ENCODE measurements at places on chromosomes 5 and 9.
A peak's percentile ranks its signal among the peaks of the same experiment; 100 is the strongest.

DNA sequence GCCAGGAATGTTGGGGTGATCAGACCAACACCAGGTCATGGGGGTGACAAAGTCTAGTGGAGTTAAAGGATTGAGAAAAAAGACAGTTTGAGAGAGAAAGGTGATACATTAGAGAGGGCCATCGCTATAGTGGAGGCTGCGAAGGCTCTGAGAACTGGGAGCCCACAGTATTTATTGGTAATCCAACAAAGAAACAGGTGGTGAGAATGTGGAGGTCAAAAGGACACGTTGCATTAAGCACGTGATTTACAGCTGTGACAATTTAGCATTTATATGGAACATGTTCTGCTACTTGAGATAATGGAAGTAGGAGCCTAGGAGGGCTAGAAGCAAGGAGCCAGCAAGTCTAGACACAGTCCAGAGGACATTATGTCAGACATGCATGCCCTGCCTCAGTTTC is 2086.5 kb upstream of the C9orf72 start:
- DNase-seq: no peak

DNA sequence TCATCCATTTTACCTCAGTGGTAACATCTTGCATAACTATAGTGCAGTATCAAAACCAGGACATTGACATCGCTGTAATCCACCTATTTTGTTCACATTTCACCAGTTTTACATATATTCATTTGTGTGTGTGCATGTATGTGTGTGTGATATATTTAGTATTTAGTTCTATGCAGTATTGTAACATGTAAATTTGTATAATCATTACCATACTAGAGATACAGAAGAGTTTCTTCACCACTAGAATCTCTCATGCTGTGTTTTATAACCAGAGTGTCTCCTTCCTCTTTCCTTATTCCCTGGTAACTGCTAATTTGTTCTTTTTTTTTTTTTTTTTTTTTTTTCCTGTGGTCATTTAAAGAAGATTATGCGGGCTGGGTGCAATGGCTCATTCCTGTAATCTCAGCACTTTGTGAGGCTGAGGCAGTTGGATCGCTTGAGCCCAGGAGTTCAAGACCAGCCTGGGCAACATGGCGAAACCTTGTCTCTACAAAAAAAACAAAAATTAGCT is 11.0 kb downstream of the RASA1 start:
- no peak for DNase-seq

- DNase-seq: no peak
These were observed 29.9 kb upstream of the MYOT start for GRCh38 chr5:137837491-137838394.

- peak; percentile 60 for DNase-seq
These were observed 73.6 kb downstream of the FAM114A2 start for GRCh38 chr5:153964880-153965645.

DNA sequence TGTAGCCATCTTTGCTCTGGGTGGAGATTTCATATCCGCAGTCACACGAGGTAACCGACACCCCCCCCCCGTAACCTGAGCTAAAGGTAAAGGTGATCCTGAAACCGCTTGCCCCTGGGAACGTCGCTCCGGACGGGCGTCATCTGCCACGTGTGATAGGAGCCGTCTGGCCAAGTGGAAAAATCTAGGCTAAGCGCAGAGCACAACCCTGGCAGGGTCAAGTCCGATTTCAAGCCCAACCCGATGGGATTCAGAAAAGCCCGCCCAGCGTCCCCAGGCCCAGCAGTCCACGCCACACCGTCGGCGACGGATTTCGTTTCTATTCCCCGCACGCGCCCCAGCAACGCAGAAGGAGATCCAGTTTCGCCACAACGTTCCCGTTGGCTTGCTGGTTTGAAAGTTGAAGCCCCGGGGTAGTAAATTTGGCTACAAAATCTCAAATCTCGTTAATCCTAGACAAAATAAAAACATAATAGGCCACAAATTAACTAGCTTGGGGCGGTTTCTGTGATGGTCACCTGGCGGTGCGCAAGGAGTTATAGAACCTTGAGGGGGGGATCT is 32.4 kb upstream of the NFIB start:
- DNase-seq: no peak

- DNase-seq: no peak
These were observed 32.8 kb downstream of the PLAC8L1 start for GRCh38 chr5:146072595-146072994.

- DNase-seq: no peak
These were observed 86.9 kb upstream of the ALDH1B1 start for GRCh38 chr9:38305582-38305981.

- DNase-seq: no peak
These were observed 17.6 kb upstream of the MARCHF6 start for GRCh38 chr5:10335711-10336470.

- no peak for DNase-seq
These were observed 67.4 kb downstream of the ROR2 start for GRCh38 chr9:91882627-91883026.

DNA sequence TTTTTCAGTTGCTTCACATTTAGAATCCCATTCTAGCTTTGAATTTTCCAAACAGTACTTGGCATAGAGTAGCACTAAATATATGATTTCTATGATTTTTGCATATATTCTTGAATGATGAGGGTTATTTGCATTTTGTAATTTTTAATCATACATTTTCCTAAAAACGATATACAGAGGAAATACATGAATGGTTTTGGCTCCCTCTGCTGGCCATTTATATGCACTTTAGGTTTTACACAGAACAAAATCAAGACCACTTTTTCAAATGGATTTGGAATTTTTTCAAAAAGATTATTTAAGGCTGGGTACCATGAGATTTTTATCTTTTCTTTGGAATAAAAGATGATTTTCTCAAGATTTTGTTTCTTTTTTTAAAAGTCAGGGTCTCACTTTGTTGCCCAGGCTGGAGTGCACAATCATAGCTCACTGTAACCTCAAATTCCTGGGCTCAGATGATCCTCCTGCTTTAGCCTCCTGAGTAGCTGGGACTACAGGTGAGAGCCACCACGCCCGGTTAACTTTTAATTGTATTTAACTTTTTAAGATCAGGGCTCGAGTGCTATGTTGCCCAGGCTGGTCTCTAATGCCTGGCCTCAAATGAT is 16.7 kb upstream of the COMMD10 start:
- no peak for DNase-seq

DNA sequence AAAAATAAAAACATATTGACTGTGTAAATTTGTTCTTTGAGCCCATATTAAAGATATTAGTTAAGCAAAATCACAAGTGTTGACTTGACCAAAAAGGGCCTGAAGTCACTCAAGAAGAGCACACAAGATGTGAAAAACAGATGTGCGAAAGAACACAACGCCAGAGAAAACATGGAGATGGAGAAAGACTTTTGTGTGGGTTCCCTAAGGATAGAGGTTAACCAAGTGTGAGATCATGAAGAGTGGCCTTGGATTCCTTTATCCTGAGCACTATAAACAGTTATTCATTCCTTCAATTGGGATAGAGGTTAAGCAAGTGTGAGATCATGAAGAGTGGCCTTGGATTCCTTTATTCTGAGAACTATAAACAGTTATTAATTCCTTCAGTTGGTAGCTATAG is 361.8 kb downstream of the CDH18 start:
- no peak for DNase-seq

- DNase-seq: no peak
These were observed 554.8 kb downstream of the BNC2 start for GRCh38 chr9:16315720-16316119.

DNA sequence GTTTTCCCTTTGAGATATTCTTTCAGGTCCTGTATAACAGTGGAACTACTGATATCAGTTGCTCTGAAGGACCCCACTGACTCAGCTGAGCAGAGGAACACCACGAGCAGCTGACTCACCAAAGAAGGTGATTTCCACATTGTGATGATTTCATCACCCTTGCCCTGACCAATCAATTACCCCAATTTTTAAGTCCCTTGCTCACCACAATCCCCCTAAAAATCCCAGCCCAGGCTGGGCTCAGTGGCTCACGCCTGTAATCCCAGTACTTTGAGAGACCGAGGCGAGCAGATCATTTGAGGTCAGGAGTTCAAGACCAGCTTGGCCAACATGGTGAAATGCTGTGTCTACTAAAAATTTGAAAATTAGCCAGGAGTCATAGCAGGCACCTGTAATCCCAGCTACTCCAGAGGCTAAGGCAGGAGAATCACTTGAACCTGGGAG is 125.3 kb upstream of the ABCA1 start:
- DNase-seq: no peak

- peak; percentile 55 for DNase-seq
These were observed 705 bp downstream of the PWWP2A start for GRCh38 chr5:160118349-160119141.

DNA sequence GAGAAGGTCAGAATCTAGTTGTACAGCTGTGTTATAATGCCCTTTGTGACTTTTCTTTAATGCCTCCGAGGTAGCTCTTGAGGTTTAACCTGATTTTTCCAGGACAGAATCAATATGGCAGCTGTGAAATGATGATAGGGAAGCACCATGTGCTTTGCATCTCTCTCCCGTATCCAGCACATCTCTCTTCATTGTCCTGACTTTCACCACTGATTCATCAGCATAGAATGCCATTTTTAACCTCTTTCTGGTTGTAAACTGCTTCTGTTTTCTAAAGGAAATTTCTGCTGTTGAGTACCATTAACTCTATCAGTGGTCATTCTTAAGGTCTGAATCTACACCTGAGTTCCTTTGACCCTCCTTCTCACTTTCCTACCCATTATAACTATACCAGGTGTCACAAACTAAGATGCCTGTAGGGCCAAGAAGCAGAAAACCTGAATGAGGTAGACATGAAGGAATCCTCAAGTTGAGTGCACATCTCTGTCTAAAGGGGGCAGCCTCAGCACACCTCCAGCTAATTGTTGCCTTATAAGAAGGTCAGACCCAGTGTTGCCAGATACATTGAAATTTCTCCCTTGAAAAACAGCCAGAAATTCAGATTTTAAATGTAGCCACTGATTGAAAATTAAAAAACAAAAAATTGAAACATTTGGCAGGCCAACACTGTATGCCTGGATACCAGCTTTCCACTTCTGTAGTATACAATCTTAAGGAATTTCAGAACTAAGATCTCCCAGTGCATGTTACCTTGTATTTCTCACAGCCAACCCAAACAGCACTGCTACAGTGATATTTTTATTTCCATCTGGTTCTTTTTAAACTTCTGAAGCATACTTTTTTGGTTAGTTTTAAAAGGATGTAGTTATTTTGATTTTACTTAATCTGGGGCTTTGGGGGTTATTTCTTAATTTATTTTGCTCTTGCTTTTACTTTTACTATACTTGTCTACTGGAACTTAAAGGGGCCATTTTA is 35.8 kb upstream of the TLX3 start:
- no peak for DNase-seq

DNA sequence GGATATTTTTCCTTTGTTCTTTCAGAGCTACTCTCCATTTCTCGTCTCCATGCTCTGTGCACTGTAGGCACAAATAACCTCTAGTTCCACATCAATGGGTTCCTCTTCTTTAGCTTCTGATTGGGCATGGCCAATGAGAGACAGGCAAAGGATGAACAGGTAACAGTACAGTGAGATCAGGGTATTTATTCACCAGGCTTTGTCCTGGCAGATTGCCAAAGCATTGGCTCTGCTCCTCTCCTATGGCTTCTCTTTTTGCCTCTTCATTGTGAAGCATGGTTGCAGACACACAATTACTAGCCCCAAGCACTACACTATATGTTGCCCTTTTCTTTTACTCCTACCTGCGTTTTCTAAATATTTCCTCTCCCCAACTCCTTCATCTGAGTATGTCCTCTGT is 215.1 kb upstream of the ARRDC3 start:
- no peak for DNase-seq

DNA sequence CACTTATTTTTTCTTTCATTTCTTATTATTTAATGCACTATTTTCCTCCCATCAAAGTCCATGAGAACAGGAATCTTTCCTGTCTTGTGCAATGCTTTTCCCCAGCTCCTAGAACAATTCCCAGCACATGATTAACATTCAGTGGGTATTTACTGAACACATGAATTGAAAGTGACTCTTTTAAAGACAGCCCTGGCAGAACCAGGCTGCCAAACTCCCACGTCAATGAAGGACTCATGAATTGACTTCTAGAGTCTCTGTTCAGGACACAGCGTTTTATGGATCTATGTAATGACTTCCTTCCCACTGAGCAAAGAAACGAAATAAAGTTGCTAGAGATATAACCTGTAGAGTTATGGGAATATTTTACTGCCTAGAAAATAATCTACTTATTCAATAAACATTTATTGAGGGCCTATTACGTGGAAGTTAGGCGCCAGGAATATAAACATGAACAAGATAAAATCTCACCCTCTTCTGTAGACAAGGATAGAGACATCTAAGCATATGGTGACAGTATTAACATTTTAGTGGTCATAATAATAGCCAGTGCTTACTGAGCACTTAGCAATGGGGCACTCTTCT is 485.9 kb upstream of the KLF4 start:
- no peak for DNase-seq

- no peak for DNase-seq
These were observed 32.7 kb upstream of the TXNDC8 start for GRCh38 chr9:110370315-110370714.

GRCh38 chr5:103532086-103532734 is 30.4 kb downstream of the NUDT12 start:
- DNase-seq: no peak

DNA sequence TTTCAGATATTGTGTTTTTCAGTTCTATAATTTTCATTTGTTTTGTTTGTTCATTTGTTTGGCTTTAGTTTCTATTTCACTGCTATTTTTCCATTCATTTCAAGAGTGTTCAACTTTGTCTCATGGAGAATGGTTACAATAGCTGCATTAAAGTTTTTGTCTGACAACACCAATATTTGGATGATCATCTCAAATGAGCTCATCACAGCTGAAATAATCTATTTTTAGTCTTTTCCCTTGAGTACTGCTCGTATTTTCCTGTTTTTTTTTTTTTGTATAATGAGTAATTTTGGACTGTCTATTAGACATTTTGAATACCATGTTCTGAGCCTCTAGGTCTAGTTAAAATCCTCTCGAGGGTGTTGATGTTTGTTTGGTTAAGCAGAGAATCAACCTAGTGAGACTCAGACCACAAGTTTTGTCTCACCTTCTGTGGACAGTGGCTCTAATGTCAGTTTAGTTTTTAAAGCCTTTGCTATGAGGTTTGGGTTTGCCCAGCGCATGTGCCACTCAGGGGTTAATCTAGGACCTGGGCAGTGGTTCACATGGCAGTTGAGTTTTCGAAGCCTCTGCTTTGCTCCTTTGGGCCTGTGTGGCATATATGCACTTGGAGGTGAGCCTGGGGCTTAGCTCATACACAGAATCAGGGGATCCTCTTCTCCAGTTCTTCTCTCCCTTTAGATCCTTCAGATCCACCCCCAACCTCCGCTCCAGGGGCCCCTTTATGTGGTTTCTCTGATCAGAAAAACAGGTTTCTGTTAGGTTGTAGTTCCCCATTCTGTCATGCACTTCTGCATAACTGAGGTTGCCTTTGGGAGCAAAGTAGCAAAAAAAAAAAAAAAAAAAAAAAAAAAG is 79.8 kb downstream of the ARSB start:
- DNase-seq: no peak

- DNase-seq: no peak
These were observed 155.6 kb downstream of the CRB2 start for GRCh38 chr9:123511326-123512277.

- no peak for DNase-seq
These were observed 19.4 kb downstream of the TARS1 start for GRCh38 chr5:33460210-33460609.

Measured in GM12891 (cell line).